ENCODE measurements at places on chromosomes 7 and 10.

GRCh38 chr10:28722065-28722803, 44.9 kb downstream of the BAMBI start:
- peak; percentile 1 for DNase-seq

DNA sequence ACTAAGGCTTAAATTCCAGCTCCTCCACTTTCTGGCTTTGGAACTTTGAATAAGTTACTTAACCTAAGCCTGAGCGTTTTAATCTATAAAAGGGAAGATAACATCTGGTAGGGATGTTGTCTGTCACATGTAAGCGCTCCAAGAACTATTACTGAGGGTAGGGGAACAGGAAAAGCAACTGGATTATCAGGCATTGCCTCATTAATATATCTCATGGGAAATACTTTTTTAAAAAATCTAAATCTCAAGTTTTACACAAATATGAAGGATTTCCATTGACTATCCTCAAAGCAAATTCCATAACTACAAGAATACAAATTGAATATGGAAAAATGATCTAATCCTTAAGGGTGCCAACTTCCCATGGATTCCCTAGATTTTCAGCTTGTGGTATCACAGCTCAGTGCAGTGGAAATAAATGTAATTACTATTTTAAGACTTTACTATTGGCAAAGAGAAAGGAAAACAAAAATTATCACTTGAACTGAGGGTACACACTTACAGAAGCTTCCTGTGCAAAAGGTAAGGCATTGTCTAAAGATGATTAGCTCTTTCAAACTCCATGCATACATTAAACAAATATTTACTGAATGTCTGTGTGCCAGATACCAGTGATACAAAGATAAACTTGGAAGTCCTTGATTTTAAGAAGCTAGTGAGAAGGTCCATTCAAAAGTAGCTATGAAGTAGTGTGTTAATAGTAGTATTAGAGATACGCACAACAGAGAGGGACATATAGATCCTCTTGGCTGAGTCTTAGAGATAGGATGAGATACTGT, 38.4 kb downstream of the NT5C2 start:
- no peak for DNase-seq

DNA sequence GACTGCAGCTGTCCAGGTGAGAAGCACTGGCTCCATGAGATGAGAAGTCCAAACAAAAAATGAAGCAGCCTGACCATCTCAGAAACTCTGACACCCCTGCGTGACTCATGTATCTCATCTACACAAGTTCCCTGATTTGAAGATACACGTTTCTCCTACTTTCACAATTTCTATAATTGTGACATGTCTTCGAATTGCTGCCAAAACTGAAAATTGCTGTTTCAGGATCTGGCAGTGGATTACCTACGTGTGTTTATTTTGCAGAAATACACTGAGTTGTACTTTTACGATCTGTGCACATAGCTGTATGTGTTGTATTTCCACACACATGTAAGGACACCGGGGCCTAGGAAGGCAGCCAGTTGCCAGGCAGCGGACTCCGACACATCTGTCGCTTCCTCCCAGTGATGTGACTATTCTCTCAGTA, 53.2 kb downstream of the LARP4B start:
- DNase-seq = no peak

DNA sequence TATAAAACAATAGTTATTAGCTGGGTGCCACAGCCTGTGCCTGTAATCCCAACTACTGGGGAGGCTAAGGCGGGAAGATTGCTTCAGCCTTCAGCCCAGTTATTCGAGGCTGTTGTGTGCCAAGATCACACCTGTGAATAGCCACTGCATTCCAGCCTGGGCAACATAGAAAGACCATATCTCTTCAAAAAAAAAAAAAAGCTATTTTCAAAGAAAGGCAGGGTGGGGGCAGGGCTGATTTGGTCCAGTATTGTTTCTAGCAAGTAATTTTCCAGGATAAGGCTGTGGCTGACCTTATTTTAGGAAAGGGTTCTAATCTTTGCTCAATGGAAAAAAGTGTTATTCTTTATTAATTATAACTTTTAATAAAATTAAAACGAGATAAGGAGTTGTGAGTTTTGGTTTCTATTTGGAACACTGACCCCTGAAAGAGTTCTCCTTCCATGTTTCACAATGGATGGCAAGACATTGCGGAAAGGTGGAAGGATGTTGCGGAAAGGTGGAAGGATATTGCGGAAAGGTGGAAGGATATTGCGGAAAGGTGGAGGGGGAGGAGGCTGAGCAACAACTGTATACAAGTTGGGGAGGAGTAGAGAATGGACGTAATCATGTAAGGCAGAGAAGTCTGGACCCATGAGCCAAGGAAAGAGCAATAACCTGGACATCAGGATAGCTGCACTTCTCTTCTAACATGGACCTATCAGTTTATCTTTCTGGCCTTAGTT, 1.5 kb upstream of the C1GALT1 start:
- DNase-seq = no peak

GRCh38 chr10:133087679-133088178, at the start of gene ADGRA1:
Gene ADGRA1, plus strand, starts transcription at chr10:133087924. Its CDS starts 986 bp downstream, at chr10:133088910.
- peak; percentile 6 for DNase-seq

GRCh38 chr10:14508725-14509124, 178.0 kb upstream of the FRMD4A start:
- no peak for DNase-seq

DNA sequence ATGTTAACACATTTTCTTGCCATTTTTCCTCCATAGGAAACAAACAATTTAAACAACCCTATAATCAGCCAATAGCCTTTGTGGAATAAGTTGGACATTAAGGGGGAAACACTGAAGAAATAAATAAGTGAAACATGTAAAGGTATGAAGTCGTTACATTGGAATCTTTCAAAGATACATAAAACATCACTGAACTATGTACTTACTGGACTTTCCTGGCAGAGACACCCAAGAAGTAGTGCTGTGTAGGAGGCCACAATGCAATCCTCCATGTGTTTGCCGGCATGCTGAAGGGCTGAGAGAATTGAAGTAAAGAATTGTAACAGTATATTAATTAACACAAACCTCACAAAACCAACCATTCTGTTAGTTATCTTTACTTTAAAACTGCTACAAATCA, 76.5 kb upstream of the GRID1 start:
- DNase-seq = no peak

- no peak for DNase-seq
Measured at GRCh38 chr10:116620423-116621400, at the start of gene PNLIPRP2. Gene PNLIPRP2, plus strand, starts transcription at chr10:116620953.

DNA sequence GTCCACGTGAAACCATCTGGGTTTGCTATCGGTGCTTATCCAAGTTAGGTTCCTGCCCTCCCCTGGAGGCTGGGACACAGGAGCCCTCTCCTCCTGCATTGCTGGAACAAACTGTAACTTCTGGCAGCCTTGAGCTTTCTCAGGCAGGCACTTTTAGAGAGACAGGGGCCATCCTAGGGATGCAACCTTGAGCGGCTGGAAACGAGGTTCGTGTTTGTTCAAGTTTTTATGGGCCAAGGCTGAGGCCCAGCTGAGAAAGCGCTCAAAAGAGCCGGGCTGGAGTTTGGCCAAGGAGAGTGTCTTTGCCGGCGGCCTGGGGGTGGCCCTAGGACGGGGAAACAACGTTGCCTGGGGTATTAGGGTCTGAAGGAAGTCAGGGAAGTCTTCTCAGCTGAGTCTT, 5.5 kb upstream of the MMD2 start:
- DNase-seq = no peak

DNA sequence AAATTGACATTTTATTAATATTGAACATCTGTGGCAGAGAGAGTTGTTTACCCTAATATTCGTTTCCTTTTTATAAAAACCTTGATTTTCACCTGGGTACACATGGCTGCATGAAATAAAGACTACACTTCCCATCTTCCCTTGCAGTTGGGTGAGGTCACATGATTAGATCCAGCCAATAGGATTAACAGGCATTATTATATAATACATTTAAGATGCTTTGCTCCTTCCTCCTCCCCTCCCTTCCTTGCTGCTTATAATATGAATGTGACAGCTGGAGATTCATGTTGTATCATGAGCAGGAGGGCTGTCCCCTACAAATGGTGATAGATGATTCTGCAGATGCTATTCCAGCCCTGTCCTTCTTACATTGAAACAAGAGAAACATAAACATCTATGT, 146.6 kb downstream of the SH2D4B start:
- DNase-seq = peak; percentile 62

- DNase-seq = no peak
Measured at GRCh38 chr10:7505196-7505595, 94.4 kb upstream of the SFMBT2 start.

GRCh38 chr10:80759693-80760092, 222.0 kb downstream of the SH2D4B start:
- no peak for DNase-seq

DNA sequence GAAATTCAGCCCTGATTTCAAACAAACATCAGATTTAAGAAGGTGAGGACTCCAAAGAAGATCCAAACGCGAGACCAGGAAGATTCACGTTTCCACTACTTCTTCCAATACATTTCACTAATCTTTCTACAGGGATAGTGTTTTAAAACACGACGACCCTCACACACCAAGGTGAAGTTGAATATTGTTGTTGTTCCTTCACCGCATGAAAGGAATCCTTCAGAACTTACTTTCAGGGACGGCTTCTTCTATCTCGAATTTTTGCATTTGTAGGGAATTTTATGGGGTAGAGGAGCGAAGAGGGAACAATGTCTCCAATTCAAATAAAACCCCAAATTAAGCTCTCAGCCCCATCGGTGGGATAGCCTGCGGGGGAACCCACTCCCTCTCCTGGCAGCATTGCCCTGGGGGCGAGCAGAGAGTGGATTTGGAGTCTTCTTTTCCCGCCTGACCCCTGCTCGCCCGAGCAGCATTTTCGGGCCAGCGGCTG, 1.5 kb upstream of the GATA3 start:
- DNase-seq = no peak

- no peak for DNase-seq
Measured at GRCh38 chr10:87781545-87781944, 36.5 kb downstream of the ATAD1 start.

- no peak for DNase-seq
Measured at GRCh38 chr7:132179080-132179430, 397.2 kb downstream of the PLXNA4 start.

DNA sequence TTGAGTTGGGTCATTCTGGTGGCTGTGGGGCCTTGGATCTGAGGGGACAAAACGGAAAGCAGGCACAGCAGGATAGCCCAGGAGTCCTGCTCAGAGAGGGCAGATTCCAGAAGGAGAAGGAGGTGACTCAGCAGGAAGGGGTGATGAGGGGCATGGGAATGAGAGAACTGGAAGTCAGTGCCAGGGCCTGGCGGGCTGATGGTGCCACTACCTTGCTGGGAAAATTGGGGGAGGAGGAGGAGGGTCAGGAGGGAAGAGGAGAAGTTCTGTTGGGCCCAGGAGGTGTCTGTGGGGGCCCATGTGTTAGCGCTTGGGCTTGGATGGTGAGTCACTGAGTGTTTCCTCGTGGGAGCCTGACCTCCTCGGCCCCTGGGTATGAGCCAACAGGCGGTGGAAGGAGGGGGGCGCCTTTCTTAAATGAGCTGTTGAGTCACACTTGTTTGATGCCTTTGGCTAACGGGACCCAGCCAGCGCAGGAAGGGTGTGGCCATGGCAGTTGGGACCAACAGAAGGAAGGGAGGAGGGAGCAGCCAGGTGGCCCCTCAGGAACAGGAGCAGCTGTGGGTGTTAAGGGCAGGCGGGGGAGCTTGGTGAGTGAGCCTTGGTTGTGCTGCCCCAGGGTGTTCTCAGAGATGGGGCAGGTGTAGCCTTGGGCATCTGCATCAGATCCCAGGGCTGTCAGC, 130.0 kb upstream of the BTBD16 start:
- DNase-seq = peak; percentile 19

DNA sequence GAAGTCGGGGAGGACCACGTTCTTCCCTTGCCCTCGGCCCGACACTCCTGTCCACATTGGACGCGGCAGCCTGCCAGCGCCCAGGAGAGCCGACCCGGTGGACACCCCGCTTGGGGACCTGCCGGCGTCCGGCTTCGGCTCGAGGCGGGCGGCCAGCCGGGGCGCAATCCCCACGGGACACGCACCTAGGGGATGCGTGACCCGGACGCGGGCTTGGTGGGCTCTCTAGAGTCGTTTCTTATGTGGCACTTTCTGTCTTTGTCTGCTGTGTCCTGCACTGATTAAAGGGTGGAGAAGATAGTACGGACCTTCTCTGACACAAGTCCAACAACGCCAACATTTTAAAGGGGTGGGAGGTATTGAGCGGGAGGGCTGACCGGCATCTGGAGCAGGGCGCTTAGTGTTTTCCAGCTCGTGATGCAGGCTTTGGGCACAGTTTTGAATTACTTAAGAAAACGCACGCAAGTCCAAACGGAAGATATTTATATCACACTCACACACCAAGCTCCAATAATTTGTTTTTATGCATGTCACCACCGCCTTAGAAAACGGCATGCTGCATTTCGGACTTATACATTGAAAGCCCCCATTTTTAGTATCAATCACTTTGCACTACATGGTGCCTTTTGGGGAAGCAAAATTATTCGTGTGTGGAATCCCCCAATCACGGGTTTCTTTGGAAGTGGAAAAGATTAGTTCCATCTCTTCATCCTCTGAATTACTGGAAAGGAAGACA, 3.9 kb upstream of the SPAG6 start:
- DNase-seq = peak; percentile 43

- no peak for DNase-seq
Measured at GRCh38 chr10:101007915-101008822, 8.6 kb downstream of the LZTS2 start.

GRCh38 chr7:7652798-7653540, 12.4 kb downstream of the UMAD1 start:
- DNase-seq = no peak

DNA sequence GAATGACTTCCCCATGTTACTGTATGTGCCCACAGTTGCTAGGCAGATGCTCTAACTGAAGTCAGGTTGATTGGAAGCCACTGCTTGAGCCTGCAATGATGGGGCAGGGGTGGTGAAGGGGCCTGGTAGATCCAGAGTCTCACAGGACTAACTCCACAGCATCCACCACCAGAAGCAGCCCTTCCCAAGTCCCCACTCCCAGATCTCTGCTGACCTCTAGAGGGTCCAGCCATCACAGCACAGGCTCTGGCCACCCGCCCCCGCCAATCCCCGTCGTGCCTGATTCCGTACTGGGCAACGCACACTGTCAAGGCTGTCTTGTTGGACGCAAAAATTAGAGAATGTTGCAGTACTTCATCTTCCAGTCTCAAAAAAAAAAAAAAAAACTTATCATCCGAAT, 136.8 kb upstream of the PDE1C start:
- DNase-seq = no peak

DNA sequence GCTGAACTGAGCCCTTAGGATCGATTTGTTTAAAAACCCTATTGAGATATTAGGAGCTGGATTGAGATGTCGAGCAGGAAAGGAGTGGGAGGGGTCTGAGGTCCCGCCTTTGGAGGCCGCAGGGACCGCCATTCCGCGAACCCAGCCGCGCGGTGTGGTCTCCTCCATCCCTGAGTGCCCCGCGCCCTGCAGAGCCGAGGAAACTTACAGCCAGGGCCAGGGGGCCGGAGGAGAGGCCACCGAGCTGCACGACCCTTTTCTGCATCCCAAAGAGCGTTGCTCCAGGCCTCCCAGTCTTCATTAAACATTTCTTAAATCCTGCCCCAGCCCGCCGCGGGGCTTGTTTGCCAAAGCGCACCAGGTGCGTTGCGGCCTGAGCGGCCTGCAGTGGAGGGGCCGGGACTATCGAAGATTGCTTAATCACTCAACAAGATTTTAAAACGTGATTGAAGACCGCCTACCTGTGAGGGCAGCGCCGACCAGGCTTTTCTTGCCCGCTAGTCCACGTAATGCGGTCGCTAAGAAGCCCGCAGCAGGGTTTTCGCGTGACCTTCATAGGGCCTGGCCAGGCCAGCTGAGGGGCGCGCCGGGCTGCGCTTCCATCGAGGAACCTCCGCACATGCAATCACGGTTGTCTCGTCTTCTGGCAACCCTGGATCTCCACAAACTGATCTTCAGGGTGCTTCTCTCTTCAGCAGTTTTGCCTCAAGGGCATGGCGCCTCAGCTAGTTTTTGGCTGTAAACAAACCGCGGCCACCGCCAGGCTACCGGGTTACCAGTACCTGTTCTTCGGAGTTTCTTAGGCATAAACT, 2.0 kb upstream of the CTBP2 start:
- DNase-seq = peak; percentile 48

Measured in hematopoietic multipotent progenitor cell treated with erythropoietin and hydrocortisone succinate and interleukin-3 and kit ligand, for 6 days (in vitro differentiated cells).